ENCODE measurements at places on chromosomes 1 and 21. TPM values are rescaled to one million over a fixed set of nuclear protein-coding genes. Genes with fewer than 3 reads are reported as not detected.

IL19 gene
- total RNA-seq: not detected

SHE gene
- total RNA-seq: 0.05 TPM

FCRLB gene
- not detected for total RNA-seq

C1orf216 gene
- 25.4 TPM for total RNA-seq

PADI3 gene
- total RNA-seq: not detected

HSD3B2 gene
- total RNA-seq: not detected
